Stimulated activated CD4-positive, alpha-beta T cell treated with anti-CD3 and anti-CD28 coated beads, Interleukin-4, amount 100 ng/mL, for 1 hour (primary cell): ENCODE measurements at places on chromosomes 3 and 15.

- DNase-seq: peak; percentile 19
Observed at GRCh38 chr3:59559721-59560435, 510.1 kb upstream of the CFAP20DC start.

- DNase-seq: no peak
Observed at GRCh38 chr3:26636096-26636727, 13.6 kb downstream of the LRRC3B start.

DNA sequence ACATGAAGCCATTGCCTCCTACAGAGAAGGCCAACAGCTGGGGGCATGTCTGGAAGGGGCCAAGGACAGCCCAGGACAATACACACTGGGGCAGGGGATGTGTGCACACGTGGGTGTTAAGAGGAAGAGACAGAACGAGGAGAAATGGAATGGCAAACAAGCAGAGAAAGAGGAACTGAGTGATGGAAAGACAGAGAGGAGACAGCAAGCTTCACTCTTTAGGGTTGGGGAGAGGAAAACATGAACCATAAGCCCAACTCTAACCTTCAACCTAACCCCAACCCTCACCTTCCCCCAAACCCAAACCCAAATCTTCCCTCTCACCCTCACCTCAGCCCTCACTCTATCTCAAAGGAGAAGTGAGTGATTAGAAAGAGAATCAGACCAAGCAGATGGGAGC lies 11.9 kb upstream of the PARL start:
- DNase-seq: no peak

DNA sequence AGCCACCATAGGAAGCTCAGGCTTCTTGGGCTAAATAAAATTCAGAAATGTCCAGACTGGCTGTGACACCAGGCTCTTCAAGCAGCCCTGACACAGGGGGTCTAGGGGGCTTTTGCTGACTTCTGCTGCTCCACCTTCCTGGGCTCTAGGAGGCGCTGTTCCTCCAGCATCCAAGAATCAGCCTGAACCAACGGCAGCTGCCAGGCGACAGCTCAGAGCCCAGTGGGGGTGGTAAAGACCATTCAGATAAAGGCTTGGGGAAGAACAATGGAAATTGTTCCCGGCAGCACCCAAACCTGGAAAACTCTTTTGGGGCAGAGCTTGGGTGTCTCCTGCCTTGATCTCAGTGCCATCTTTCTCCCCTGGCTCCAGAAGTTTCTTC lies 21.6 kb upstream of the PSTPIP1 start:
- DNase-seq: peak; percentile 65

- DNase-seq: peak; percentile 6
Observed at GRCh38 chr3:45464336-45465170, 76.2 kb downstream of the LARS2 start.

GRCh38 chr3:131348911-131349310 lies 32.7 kb upstream of the NUDT16 start:
- no peak for DNase-seq

- no peak for DNase-seq
Observed at GRCh38 chr15:34206011-34206410, 3.9 kb downstream of the KATNBL1 start.

DNA sequence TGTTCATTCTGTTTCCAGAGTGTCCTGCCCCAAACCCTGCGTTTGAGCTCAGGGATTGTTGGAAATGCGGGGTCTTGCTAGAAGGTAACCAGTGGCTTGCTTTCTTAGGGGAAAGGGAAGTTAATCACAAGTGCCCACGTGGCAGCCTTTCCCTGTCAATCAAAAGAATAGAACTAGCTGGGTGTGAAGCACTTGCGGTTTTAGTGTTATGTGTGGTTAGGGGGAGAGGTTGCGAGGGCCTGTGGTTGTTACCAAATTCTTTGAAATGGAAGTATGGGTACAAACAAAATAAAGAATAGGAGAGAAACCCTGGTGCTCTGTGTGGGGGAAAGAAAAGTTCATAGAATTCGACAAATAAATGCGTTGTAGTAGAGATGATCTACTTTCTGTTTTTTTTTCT lies 67.6 kb downstream of the FNDC3B start:
- DNase-seq: peak; percentile 30

DNA sequence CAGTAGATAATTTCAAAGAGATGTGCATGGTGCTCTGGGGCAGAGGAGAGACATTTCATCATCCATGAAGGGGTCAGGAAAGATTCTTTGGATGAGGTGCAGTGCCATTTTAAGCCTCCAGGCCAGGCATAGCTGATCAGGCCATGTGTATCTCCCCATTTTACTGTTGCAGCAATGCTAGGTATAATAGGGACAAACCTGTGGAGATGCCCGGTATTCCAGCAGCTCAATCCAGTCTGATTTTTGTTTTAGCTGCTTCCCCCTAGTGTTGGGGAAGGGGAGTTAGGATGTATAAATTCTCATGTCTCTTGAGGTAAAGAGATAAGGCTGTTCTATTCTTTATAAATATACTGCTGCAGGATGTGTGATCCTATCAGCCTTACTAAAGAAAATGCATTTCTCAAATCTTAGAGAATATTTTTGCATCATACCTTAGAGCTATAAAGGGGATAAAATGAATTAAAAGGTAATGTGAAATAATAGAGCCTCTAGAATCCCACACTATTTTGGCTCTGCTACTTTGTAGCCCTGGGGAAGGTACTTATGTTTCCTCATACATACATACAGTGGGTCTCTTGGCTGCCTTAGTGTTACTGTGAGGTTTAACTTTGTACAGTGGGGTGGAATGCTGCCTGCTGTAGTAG lies 5.2 kb downstream of the CDV3 start:
- no peak for DNase-seq

DNA sequence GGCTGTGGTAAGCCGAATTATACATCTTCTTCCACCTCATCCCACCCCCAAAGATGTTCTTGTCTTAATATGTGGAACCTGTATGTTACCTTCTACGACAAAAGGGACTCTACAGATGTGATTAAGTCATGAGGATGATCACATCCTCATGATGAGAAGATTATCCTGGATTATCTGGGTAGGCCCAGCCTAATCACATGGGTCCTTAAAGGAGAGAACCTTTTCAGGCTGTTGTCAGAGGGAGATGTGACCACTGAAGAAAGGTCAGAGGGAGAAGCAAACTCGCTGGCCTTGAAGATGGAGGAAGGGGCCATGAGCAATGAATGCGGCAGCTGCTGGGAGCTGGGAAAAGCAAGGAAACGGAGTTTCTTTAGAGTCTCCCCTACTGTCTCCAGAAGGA lies 12.9 kb upstream of the SCG3 start:
- no peak for DNase-seq

DNA sequence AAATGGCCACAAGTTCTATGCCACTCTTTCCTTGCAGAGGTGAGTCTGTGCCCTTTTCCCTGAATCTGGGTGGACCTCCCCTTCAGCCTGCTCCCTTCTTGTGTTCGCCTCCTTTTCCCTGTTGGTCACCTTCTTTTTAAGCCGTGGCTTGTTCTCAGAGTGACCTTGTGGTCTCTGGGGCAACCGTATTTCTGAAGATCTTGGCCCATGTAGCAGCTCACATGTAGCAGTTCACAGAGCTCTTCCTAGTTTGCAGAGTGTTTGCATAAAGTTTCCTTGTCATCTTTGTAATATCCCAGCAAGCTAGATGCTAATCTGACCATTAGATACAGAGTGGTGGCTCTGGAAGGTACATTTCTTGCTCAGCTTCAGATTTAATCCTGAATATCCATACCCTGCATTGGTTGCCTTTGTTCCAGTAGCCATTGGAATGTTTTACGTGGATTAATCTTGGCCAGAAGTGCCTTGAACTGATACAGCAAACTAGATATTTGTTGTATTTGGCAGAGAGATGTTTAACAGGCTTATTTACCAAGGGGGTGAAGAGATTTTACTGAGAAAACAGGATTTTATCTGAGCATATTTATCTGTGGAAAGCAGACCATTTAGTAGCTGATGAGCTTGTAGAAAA lies 40.7 kb upstream of the BSN start:
- no peak for DNase-seq

- no peak for DNase-seq
Observed at GRCh38 chr3:179000659-179001058, 71.0 kb downstream of the ZMAT3 start.

GRCh38 chr3:184778426-184779332 lies 33.3 kb upstream of the VPS8 start:
- DNase-seq: no peak

DNA sequence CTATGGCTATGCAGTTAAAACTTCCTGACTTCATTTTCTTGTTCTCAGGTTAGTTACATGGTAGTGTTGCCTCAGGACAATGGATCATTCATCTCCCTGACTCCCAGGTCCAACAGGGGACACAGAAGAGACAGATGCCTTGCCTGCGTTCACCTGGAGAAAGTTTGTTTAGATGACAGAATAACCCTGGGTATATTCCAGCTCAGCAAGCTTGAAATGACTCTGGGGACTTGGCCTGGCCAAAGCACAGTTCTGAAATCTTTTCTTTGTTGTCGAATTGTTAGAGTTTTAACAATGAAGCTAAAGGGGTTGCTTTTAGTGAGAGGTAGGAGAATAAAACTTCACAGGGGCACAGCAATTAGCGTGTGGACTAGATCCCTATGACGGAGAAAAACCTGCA lies 206.1 kb downstream of the PDZRN3 start:
- DNase-seq: no peak

DNA sequence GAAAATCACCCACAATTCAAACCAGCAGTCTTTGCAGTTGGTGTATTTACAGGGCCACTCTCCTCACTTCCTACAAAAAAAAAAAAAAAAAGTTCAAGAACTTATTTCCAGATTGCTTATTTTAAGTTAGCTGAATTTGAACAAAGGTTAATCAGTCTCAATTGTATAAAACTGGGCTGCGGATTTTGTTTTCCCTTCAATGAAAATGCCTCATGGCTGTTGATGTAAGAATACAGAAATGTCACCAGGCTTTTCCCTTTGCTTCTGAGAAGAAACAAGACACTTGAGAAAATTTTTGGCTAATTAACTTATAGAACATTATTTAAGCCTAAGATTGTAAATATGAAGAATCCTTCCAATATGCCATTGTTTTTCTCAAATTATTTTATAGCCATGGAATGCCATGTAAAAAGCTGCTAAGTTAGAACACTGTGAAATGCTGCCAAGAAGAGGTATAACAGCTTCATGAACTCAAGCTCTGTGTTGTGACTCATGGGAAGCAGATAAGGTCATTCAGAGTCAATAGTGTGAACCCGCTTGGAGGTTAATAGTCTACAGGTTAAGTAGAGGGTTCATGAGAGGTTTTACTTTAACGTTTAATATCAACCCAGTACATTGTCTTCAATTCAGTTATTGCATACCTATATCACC lies 84.3 kb upstream of the ABI3BP start:
- no peak for DNase-seq
